NB4 (cell line): ENCODE measurements at places on chromosomes 7 and 10.

GRCh38 chr7:110591341-110591740 is 499.6 kb upstream of the LRRN3 start:
- DNase-seq = no peak

- DNase-seq = peak; percentile 91
Measured at GRCh38 chr10:44857363-44858016, 53.6 kb upstream of the TMEM72 start.

DNA sequence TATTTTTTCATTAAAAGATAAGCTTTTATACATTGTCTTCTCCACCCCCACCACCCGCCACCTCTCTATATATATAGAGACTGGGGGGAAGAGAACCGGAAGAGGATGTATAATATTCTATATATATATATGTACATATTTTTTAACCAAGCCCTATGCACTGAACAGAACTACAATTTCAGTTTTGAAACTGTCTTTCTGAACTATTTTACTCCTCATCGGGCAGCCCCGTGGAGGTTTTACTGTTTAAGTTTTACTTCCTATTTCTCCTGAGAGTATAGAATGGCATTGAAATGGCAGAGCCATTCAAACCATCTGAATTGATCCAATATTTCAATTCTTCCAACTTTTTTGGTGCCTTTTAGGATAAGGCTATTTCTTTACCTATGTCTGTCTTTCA is 1047.1 kb downstream of the NRG3 start:
- DNase-seq = no peak

GRCh38 chr7:30214651-30215137 is 69.7 kb upstream of the ZNRF2 start:
- no peak for DNase-seq

GRCh38 chr10:104380336-104380735 is 26.7 kb downstream of the CFAP58 start:
- DNase-seq = no peak

- DNase-seq = no peak
Measured at GRCh38 chr7:102107474-102108104, 179.1 kb upstream of the SH2B2 start.

DNA sequence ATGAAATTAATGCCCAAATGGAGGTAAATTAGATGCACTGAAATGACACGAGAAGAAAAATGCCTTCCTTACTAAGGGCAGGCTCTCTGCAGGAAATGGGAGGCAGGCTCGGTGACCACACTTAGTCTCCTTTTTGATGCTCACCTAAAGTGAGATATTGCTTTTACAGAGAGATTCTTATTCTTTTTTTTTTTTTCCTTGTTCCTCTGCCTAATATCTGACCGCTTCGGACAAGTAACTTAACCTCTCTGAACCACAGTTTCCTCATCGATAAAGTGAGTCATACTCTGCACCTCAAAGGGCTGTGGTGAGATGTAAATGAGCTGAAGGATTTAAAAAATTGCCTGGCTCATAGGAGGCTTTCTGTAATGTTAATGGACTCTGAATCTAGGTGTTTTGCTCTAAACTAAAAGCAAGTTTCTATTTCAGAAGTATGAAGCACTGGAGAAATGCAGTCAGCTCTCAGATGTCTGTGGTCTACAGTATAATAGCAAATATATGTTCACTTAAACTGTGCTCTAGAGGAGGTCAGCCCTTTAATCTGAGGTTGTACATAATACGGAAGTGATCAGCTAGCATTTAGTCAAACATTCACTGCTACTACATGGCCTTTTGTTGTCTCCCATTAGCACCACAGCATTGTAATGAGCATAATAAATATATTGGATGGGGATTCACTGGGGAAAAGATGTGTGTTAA is 23.2 kb downstream of the NKX2-3 start:
- peak; percentile 52 for DNase-seq

- peak; percentile 15 for DNase-seq
Measured at GRCh38 chr10:83666762-83667161, 472.5 kb upstream of the GHITM start.

DNA sequence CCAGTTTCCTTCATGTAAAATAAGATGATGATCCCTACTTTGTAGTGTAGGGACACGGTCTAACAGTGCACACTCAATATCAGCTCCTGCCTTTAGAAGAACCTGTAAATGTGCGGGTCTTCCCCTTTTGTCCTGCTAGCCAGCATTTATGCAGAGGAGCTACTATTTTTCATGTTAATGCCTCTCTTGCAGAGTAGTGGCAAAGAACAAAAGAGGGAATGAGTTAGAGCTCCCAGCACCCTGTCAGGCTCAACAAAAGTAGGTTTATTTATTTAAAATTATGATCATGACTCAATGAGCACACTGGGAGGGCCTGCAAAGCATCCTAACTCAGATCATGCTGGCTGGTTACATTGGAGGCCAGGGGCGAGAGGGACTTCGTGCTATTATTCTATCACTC is 414.5 kb upstream of the COBL start:
- no peak for DNase-seq

- DNase-seq = no peak
Measured at GRCh38 chr7:17524746-17525145, 226.3 kb downstream of the AHR start.
